ENCODE measurements at places on chromosomes 13 and 19.
A peak's percentile ranks its signal among the peaks of the same experiment; 100 is the strongest.

- no peak for DNase-seq
Observed at GRCh38 chr13:111387945-111388600, 67.6 kb downstream of the TEX29 start.

DNA sequence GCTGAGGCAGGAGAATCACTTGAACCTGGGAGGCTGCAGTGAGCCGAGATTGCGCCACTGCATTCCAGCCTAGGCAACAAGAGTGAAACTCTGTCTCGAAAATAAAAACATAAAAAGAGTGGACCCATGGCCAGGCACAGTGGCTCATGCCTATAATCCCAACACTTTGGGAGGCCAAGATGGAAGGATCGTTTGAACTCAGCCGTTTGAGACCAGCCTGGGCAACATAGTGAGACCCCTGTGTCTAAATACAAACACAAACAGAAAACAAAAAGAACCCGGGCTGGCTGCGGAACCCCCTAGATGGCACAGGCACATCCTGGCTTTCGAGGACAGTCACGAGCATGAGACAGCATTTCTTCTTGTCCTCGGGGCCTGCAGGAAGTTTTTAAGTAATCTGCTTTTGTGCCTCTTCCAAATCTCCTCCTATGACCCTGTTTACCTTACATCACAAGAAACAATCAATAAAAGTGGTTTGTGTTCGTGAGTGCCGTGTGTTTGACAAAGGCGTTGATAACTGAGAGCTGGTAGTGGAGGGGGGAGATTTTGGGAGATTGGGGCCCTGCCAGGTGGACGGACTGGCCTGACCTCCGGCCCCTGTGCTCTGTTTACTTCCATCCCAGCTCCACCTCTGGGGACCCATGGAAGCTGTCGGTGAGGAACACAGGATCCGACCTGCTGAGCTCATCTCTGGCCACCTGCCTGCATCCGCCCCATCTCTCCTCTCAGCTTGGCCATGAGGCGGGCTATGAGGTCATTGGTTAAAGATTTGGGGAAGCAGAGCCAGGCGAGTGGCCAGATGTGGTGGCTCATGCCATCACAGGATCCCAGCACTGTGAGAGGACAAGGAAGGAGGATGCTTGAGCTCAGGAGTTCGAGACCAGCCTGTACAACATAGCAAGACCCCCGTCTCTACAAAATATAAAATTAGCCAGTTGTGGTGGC, 5.9 kb upstream of the GDF15 start:
- DNase-seq: peak; percentile 7

GRCh38 chr19:39341719-39342604, at the start of gene SAMD4B:
SAMD4B (plus strand) TSS chr19:39342421; CDS start chr19:39356894, 14,473 bp downstream.
- DNase-seq: peak; percentile 99

DNA sequence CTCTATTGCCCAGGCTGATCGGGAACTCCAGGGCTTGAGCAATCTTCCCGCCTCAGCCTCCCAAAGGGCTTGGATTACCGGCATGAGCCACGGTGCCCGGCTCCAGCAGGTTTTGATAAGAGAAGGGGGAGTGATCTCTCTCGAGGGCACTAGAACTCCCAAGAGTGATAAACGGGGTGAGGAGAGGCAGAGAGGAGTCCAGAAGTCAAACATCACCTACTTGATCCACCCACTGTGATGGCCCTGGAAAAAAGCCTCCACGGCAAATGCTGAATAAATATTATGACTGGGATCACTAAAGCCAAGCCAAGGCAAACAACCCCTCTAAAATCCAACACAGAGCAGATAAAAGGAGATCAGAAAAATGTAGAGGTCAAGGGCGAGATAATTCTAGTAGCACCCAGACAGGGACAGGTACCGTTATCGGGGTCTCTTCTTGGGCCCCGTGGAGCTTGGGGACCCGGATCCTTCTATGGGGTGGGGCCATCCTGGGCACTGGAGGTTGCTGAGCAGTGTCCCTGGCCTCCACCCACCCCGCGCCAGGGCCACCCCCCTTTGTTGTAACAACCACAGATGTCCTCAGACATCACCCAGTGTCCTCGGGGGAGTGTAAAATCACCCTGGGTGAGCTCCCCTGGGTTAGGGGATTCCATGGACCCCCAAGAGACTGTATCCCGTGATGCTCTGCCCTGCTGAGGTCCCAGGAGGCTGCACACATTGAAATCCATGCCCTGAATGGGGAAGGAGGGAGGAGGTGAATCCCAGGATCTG, 3.7 kb upstream of the CREB3L3 start:
- DNase-seq: no peak

GRCh38 chr19:14442891-14443631, 10.0 kb downstream of the PKN1 start:
- DNase-seq: no peak

- no peak for DNase-seq
Observed at GRCh38 chr13:42086582-42086981, 38.1 kb downstream of the DGKH start.

DNA sequence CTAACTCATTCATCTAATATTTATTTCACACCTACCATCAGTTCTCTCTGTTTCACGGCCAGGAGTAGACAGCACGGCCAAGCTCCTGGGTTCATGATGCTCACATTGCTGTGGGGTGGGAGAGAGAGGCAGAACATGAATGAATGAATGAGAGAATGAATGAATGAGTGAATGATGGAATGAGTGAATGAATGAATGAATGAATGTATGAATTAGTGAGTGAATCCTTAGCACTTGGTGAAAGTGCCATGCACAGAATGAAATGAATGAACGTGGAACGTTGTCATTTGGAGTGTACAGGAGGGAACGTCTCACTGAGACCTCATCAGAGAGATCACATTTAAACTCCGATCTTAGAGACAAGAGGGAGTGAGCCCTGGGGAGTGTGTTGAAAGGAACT, 11.9 kb upstream of the KIR2DL4 start:
- DNase-seq: no peak

DNA sequence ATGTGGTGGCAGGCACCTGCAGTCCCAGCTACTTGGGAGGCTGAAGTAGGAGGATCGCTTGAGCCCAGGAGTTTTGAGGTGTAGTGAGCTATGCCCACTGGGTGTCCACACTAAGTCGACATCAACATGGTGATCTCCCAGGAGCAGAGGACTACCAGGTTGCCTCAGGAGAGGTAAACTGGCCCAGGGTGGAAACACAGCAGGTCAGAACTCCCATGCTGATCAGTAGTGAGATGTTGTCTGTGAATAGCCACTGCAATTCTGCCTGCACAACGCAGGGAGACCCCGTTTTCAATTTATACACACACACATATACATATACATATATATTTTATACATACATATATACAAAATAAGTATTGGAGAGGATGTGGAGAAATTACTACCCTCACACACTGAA, 2.1 kb upstream of the ZNF224 start:
- DNase-seq: no peak

- DNase-seq: peak; percentile 86
Observed at GRCh38 chr19:13597640-13598039, 91.4 kb upstream of the CACNA1A start.

- no peak for DNase-seq
Observed at GRCh38 chr13:24500977-24501376, 11.6 kb downstream of the PARP4 start.

DNA sequence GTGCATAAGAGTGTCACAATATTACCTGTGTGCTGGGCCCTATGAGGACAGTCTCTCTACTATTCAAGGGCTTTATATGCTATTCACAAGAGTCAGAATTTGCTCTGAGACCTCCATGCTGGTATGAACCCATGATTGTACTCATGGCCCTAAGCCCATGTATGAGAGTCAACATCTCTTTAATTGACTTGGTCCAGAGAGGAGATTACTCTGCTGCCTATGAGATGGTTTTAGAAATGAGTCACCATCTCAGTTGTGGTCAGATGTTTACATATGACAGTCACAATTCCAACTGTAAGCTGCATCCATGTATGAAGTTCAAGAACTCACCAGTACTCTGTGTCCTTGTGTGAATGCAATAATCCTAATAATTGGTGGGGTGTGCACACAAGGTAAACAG, 19.9 kb upstream of the ZNF208 start:
- DNase-seq: no peak

DNA sequence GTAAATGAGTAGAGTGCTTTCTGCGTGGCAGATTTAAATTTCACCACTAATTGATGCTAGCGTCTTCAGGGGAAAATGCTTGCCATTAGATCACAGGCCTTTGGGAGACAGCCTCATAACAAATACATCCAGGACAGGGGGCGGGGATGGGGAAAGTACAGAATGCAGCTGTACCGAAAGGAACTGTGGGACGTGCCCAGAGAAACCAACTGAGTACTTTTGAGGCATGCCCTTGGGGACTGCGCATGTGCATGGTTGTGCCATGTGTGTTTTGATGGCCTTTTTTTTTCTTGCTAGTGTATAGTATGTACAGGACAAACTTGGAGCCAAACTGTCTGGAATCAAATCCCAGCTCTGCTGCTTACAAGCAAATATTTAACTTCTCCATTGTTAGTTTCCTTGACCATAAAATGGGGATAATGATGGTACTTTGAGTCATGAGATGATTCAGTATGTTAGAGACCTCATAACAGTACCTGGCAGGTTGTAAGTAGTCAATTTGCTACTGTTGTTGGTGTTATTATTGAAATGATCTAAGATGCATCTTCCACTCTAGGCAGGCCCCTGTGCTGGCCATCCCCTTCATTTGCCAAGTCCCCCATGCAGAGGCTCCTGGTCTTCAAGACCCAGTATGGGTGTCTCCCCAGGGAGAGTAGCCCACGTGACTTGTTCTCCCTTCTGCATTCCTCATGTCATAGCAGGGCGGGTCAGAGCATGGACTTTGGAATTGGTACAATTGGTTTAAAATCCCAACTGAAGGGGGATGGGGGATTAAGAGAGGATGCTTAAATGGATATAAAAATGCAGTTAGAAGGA, 68.3 kb upstream of the NPAS1 start:
- DNase-seq: peak; percentile 10

DNA sequence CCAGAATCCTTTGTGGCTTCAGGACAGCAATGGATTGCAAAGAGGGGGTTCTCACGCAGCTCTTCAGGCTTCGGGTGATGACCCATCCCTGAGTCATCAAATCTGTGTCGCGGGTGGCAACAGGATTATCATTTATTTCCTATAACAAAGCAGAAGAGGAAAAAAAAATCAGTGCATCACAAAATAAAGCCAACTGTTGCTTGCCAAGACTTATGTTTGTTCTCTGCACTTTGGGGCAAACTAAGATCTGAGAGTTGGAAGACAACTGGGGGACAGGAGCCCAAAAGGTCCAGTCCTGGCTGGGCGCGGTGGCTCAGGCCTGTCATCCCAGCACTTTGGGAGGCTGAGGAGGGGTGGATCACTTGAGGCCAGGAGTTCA, 6.4 kb downstream of the GNA15 start:
- DNase-seq: no peak

GRCh38 chr19:50741179-50741933, 18.2 kb downstream of the CLEC11A start:
- DNase-seq: no peak

DNA sequence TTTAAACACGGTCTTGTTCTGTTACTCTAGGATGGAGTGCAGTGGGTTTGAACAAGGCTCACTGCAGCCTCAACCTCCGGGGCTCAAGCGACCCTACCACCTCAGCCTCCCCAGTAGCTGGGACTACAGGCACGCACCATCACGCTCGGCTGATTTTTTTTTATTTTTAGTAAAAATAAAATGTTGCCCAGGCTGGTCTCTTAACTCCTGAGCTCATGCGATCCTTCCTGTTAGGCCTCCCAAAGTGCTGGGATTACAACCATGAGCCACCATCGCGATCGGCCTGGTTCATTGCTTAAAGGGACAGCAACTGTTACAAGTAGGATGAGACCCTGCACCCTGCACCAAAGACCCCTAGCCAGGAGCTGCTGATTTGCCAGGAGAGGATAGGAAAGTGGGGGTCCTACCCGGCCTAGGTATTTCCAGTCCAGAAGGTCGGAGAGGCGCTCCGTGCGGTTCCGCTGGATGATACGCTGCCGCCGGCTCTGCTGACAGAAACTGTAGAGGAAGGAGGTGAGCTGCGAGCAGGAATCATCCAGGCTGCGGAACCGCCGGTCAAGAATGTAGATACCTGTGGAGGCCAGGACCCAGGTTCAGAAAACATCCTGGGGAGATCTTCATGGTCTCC, 5.1 kb downstream of the FTL start:
- no peak for DNase-seq

- no peak for DNase-seq
Observed at GRCh38 chr13:31214435-31214834, 14.7 kb downstream of the B3GLCT start.

GRCh38 chr19:670609-671075, 5.5 kb upstream of the FSTL3 start:
- DNase-seq: no peak

- DNase-seq: no peak
Observed at GRCh38 chr13:30394751-30395191, 27.5 kb upstream of the UBE2L5 start.

DNA sequence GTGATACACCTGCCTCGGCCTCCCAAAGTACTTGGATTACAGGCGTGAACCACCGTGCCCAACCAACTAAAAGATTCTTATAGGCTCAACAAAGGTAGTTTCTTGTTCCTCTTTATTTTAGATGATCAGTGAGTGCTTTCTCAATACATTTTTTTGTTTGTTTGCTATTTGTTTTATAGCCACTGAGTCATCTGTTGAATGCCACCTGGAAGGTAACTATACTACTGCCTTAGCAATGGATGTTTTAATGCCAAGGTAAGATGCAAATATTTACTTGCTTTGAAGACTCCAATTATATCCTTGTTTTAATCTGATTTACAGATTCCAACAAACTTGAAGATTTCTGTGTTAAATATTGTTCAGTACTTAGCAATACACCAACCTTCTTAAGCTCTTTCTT, 2807.4 kb upstream of the PCDH20 start:
- no peak for DNase-seq

DNA sequence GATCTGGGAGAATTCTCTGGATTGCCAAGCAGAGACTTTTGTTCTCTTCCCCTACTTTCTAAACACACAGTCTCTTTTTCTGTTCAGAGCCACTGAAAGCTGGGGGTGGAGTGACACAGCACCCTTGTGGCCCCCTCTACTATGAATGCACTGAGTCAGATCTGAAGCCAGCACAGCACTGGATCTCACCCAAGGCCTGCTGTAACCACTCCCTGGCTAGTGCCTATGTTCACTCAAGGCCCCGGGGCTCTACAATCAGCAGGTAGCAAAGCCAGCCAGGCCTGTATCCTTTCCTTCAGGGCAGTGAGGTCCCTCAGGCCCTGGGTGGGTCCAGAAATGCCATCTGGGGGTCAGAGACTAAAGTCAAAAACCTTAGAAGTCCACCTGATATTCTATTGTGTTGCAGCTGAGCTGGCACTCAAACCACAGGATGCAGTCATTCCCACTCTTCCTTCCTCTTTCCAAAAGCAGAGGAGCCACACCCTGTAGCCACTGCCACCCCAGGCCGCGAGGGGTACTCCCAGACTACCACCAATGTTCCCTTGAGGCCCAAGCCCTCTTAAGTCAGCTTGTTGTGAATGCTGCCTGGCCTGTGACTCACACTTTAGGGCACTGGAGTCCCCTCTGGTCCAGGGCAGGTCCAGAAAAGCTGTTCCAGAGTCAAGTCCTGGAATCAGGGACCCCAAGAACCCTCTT, 110.1 kb upstream of the RXFP2 start:
- no peak for DNase-seq

- DNase-seq: peak; percentile 58
Observed at GRCh38 chr19:15297416-15298224, 34.7 kb downstream of the BRD4 start.

GRCh38 chr19:18338541-18338940, 1.9 kb upstream of the PGPEP1 start:
- no peak for DNase-seq

- DNase-seq: peak; percentile 27
Observed at GRCh38 chr19:1274852-1275259, 474 bp upstream of the FAM174C start.
